ENCODE measurements at places on chromosomes 3 and 15.

DNA sequence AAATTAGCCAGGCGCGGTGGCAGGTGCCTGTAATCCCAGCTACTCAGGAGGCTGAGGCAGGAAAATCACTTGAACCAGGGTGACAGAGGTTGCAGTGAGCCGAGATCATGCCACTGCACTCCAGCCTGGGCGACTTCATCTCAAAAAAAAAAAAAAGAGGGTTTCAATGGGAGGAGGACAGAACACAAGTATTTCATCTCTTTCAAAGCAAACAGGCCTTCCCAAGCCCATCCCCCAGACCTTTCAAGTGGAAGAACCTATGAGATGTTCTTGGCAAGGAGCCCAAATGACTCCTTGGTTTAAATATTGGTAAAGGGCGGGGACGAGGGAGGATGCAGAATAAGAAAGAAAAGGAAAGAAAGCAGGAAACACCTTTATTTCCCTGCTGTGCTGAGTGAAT is 62.2 kb upstream of the MCF2L2 start:
- no peak for DNase-seq

GRCh38 chr3:109316162-109316730 is at the start of gene DPPA2:
TSS of gene DPPA2 (minus strand) at chr3:109316517. CDS start at chr3:109314542, 1,975 bp downstream.
- no peak for DNase-seq

- DNase-seq = no peak
Measured at GRCh38 chr3:172625404-172625803, 85.5 kb downstream of the NCEH1 start.

- DNase-seq = no peak
Measured at GRCh38 chr3:134056464-134056891, 26.8 kb upstream of the SLCO2A1 start.

- DNase-seq = no peak
Measured at GRCh38 chr3:197504641-197505121, 51.1 kb downstream of the BDH1 start.

DNA sequence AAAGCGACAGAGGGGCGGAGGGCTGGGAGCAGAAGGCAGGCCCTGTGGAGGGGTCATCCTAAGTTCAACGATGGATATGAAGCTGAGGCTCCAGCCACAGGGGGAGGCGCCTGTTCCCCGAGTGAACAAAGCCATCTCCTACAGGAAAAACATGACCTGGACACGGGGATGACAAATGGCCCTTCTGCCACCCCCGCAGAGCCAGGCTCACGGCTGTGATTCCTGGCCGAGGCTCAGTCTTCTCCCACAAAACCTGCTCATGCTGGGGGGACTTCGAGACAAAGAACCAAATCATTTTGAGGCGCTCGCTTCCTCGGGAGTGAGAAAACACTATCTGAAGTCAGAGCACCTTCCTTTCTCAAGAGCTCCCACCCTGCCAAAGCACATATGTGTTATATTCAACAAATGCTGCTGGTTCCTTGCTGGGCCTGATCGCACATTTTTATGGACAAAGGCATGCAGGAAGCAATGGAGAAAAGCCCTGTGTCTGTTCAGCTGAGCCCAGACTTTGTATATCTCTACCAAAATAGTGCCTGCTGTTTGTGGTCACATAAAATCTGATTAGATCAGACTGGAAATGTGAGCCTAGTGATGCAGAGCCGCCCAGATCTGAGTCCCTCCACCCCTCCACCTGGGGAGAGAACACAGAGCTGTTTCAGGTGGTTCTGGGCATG is 5.6 kb downstream of the RBP1 start:
- DNase-seq = peak; percentile 87

DNA sequence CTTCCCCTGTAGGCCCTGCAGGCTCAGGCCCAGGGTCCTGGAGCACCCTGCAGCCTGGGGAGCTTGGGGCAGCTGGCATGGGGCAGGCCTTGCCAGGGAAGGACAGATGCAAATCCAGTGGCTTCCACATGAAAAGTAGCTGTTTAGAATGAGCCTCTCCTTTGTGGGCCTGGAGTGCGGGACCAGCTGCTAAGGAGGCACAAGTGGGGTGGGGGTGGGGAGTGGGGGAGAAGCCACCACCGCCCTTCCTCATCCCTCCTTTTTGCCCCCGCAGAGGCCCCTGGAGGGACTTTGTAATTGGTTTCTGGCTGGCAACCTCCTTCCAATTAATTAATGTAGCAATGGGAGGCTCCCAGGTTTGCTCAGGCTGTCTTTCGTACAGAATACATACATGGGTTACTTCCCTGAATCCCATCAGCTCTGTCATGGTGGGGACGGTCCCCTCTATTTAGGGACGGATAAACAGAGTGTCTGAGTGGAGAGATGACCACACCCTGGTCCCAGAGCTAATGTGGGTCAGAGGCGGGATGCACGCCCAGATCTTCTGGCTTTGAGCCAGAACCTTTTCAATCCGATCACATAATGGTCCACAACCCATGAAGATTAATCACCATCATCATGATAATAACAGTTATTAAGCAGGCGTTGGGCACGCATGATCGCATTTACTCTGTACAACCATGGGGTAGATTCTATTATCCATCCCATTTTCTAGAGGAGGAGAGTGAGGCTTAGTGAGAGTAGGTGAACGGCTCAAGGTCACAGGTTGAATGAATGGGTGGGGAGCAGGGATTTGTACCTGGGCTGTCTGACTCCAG is 6.2 kb downstream of the CORO2B start:
- no peak for DNase-seq

DNA sequence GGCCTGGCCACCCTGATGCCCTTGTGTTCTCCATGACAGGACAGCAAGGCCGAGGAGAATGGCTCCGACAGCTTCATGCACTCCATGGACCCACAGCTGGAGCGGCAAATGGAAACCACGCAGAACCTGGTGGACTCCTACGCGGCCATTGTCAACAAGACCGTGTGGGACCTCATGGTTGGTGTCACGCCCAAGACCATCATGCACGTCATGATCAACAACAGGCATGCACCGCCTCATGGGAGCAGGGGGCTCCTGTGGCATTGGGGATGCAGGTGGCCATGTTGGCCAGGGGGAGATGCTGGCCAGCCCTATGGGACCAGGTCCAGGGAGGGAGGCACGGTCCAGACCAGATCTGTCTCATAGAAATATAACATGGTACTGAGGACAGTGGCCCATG is 62.9 kb downstream of the GOLGA8B start:
- no peak for DNase-seq

DNA sequence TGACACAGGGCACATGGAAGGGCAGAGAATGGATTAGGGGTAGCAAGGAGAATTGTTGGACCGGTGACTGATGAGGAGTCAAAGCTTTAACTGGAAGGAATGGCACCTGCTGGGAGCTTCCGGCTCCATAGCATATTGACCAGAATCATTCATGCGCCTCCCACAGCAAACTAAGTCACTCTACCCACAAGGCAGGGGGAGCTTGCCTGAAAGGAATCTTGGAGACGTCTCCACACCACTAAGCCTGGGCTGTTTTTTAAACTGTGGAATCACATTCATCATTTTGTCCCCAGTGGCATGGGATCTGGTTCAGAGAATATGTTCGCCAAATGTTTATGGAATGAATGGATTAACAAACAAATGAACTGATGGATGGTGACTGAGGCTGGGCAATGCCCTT is 57.0 kb upstream of the ITGA11 start:
- DNase-seq = no peak

DNA sequence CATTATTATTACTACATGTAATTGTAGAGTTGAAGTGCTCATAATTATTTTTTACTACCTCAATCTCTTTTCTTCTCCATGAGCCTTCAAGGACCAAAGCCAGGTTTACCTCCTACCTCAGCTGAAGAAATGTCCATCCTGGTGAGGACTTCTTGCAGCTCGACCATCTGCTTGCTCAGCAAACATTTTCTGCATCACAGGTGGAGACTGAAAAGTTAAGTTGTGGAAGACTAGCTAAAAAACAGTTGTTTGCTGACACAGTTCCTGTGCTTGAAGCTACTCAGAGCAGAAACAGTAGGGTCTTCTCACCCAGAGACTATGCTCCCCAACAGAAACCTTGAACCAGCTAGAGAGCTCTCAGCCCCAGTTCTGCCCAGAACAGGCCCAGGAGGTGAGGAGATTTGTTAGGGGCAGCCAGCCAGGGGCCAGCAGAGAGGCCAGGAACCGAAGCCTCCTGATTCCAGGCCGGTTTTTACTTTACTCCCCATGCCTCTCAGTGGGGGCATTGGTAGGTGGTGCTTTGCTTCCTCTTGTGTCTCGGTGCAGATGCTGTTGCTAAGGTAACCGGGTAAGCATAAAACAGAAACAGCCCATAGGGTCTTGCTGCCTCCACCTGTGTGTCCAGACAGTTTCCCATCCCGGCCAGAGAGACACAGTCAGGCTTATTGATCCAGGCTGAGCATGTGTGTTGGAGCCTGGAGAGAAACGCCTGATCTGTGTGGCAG is 54.9 kb downstream of the CCNL1 start:
- peak; percentile 71 for DNase-seq

DNA sequence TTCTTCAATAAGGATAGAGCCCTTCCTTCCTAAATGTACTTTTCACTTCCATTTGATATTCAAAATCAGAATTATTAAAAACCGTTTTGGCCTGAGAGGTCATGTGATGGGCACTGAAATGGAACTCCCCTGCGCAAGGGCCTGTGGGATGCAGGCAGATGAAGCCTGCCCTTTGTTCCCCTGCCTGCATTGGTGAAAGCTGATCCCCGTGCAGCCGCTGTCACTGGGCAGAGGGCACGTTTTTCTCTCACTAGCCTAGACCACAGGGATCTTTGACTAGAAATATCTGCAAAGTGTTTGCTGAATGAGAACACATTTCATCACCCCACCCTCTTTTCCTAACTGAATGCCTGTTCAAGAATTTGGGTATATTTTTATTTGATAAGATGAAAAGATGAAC is 74.9 kb downstream of the TIPARP start:
- DNase-seq = peak; percentile 25

DNA sequence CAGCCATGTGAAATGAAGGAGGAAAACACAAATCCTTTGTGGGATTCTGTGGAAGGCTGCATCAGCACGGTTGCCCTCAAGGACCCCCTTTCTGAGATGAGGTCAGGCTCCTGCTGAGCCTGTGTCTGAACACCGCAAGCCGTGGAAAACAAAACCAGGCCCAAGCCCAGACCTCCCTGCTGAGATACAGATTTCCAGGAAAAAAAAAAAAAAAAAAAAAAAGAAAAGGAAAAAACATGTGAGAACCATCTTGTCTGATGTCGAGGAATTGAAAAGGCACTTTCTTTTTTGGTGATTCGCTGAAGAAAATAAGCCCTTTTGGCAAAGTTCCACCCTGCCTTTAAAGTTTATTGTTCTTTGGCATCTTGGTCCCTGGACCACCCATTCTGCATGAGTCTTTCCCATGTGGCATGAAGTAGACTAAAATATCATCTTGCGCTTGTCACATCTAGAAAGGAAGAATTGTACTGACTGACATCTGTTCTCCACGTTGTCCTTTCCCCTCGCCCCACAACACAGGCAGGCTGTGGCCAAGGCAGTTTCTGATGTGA is 117.6 kb downstream of the CHST2 start:
- DNase-seq = peak; percentile 8

- DNase-seq = no peak
Measured at GRCh38 chr3:106184540-106185457, 316.0 kb upstream of the CBLB start.

DNA sequence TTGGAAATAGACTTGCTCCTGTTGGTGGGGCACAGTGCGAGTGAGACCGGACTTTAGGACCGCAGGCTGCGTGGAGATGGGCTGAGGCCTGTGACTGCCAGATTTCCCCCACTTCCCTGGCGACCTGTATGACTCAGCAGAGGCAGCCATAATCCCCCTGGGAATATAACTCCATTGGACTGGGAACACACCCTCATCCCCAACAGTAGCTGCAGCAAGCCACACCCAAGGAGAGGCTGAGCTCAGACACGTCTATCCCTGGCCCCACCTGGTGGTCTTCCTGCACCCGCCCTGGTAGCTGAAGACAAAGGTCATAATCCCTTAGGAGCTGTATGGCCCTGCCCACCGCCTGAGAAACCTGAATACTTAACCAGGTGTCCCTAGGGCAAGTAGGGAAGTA is 42.6 kb downstream of the DZIP1L start:
- no peak for DNase-seq

- peak; percentile 69 for DNase-seq
Measured at GRCh38 chr15:70348581-70349344, 251.0 kb upstream of the TLE3 start.

- no peak for DNase-seq
Measured at GRCh38 chr3:59249004-59249403, 199.2 kb upstream of the CFAP20DC start.

DNA sequence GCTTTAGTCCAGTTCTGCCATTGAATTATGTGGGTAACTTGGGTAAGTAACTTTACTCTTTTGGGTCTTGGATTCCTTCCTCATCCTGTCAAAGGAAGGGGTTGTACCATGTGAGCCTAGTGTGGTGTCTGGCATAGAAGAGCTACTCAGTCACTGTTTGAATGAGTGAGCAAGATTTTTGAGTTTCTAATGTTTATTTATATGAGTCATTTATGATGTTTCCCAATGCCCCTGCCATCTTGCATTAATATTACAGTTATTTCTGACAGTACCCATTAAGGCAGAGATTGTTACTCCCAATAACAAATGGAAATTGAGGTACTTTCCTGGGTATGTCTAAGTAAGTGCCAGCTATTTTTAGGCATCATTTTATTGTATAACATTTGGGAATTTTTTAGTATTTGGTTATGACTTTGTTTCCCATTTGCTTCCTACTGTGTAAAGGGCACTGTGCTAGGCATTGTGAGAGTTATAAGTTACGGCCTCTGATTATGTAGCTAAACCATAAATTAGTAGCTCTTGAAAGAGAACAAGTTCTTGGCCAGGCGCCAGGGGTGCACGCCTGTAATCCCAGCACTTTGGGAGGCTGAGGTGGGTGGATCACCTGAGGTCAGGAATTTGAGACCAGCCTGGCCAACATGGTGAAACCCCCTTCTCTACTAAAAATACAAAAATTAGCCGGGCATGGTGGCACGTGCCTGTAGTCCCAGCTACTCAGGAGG is 23.5 kb downstream of the NR1D2 start:
- DNase-seq = no peak

DNA sequence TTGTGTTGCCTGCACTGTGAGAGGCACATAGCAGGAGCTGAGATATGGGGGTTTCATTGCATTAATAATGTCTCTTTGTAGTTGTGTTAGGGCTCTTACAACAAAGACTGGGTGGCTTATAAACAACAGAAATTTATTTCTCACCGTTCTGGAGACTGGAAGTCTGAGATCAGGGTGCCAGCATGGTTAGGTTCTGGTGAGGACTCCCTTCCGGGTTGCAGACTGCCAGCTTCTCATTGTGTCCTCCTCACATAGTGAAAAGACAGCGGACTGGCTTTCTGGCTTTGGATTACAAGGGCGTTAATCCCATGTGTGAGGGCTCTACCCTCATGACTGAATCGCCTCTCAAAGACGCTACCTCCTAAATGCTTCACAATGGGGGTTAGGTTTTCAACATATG is 20.6 kb downstream of the TMEM108 start:
- DNase-seq = no peak

GRCh38 chr15:28037969-28038590 is 61.0 kb downstream of the OCA2 start:
- DNase-seq = no peak
